ENCODE measurements at places on chromosomes 7 and 10. TPM values are rescaled to one million over a fixed set of nuclear protein-coding genes. Genes with fewer than 3 reads are reported as not detected.

GRCh38 chr7:73597978-73598782 is 19.8 kb upstream of the TBL2 start:
- H3K27me3 ChIP-seq = no peaks in the 10 kb centered on the region
- H3K27ac ChIP-seq = no peak overlapping the region
- H3K4me1 ChIP-seq = no peaks in the 10 kb centered on the region
- no peak overlapping the region for H3K4me3 ChIP-seq
- no peak for DNase-seq
- H3K36me3 ChIP-seq = no peaks in the 10 kb centered on the region

- H3K27ac ChIP-seq = no peak overlapping the region
- H3K27me3 ChIP-seq = no peaks in the 10 kb centered on the region
- DNase-seq = no peak
Measured at GRCh38 chr10:79385804-79386531, 38.7 kb downstream of the PPIF start.

DNA sequence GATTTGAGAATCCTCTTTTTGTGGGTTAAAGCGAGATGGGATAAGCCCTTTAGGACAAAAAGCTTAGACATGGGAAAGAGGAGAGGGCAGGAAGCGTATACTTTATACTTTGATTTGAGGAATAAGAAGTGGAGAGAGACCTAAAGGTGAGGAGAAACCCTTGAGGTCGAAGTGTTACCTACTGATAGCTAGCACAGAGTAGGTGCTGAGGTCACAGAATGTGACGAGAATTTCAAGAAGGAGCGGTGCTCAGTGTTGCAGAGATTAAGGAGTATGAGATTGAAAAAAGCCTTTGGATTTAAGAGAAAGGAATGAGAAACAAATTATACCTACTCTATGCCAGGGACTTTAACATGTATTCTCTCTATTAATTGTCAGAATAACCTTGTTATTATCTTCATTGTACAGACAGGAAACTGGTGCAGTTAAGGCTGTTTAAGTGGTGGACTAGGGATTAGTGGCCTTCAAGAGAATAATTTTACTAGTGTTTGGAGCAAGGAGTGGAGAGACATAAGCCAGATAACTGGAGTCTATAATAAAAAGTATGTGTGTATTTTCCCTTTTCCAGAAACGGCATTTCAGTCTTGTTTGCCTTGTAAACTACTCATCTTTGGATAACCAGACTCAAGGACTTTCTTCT is 8.8 kb downstream of the CAPZA2 start:
- peaks cover 5% of the 10 kb centered on the region for H3K4me1 ChIP-seq
- H3K4me3 ChIP-seq = no peak overlapping the region
- H3K36me3 ChIP-seq = no peaks in the 10 kb centered on the region
- H3K27me3 ChIP-seq = no peaks in the 10 kb centered on the region

GRCh38 chr7:48058990-48059389 is 23.6 kb downstream of the C7orf57 start:
- no peak for DNase-seq
- no peaks in the 10 kb centered on the region for H3K36me3 ChIP-seq
- no peaks in the 10 kb centered on the region for H3K4me1 ChIP-seq
- peaks cover 3% of the 10 kb centered on the region for H3K27me3 ChIP-seq

DNA sequence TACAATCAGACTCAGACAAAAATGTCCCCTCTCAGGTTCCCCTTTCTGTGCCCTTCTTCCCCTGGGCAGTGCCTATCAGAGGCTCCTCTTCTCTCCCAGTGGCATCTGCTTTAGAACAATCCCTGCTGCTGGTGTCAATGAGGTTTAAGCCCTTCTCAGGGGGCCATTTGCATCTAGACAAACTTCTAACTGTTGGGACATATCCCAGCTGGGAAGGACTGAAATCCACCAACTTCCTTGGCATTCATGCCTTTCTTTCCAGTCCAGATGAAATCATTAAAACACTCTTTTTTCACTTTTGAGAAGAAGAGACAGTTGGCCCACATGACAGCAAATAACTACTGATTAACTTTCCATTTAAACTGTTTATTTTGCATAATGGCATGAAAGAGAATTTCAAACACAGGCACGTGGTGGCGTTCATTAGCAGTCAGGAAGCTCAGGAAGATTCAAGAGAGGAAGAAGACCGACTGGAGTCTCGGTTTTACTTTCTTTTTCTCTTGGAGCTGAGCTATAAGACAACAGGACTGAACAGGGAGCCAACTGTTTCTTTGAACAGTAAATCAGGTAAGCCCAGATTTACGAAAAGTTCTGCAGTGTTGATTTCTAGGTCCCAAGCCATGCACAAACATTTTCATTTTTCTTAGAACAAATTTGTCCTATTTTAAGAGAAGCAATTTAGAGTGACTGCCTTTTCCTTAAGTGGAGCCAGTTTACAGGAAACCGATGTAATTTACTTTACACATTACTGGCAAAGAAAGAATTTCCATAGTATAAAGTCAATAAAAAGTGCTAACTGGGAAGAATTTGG is at the start of gene GIMAP2:
GIMAP2 (plus strand) TSS at position 488 of the 811 bp plus-strand sequence. CDS start 1,354 bp downstream, outside the sequence.
- no peaks in the 10 kb centered on the region for H3K27me3 ChIP-seq
- no peaks in the 10 kb centered on the region for H3K4me1 ChIP-seq
- H3K27ac ChIP-seq = peak within 1 kb of the TSS; percentile 75
- H3K4me3 ChIP-seq = peak within 1 kb of the TSS; percentile 45
- no peak for DNase-seq

DNA sequence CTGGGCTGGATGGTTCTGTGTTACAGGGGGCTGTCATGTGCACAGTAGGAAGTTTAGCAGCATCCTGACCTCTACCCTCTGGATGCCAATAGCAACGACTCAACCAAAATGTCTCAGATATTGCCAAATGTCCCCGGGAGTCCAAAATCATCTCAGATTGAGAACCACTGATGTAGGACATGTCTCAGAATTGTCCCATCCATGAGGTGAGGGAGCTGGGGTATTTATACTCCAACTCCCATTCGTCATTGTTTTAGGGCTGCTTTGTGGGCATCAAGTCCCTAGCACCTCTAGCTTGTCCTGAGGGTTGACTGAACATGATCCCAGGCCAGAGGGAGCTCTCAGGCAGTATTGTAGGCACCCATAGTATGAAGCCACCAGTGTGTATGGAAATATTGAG is 25.2 kb upstream of the COMTD1 start:
- no peak overlapping the region for H3K4me3 ChIP-seq
- H3K4me1 ChIP-seq = peaks cover 4% of the 10 kb centered on the region
- no peak for DNase-seq
- H3K36me3 ChIP-seq = no peaks in the 10 kb centered on the region
- H3K27me3 ChIP-seq = no peaks in the 10 kb centered on the region

The ANKRD26 gene
- polyA plus RNA-seq = 3.5 TPM

DNA sequence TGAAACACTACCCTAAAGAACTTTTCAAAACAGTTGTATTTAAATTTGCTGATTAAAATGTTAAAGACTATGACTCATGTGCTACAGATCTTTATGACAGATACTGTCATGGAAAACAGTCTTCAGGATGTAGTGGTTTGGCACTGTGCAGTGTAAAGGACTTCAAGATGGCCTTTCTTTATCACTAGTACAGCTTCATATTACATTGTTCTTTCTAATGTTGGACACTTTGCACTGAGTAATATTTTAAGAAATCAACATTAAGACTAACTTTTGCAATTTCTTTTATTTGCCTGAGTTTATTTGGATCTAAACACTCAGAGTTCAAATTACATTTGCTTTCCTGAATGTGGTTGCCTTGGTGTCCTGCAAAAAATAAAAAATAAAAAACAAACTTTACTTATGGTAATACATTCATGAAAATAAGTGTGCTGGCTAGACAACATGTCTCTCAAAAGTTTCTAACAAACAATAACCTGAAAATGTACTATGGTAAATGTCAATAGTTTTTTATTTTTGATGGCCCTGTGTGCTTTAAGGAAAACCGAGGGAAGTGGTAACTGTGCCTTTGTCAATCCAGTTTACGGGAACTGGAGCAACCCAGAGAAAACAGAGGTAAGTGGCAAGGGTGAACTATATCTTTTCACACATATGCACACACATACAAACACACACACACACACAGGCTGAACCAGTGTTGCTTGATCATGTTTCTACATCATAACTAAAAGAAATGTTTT is 85.9 kb upstream of the PLXDC2 start:
- DNase-seq = no peak
- no peaks in the 10 kb centered on the region for H3K27me3 ChIP-seq
- H3K27ac ChIP-seq = no peak overlapping the region
- H3K36me3 ChIP-seq = no peaks in the 10 kb centered on the region
- no peak overlapping the region for H3K4me3 ChIP-seq

GRCh38 chr10:127563718-127564553 is 14.8 kb downstream of the NPS start:
- no peak for DNase-seq
- H3K27ac ChIP-seq = no peak overlapping the region
- no peaks in the 10 kb centered on the region for H3K27me3 ChIP-seq
- no peak overlapping the region for H3K4me3 ChIP-seq

The ENKUR gene
- 0.33 TPM for polyA plus RNA-seq

- H3K4me1 ChIP-seq = peaks cover 17% of the 10 kb centered on the region
- DNase-seq = no peak
- no peak overlapping the region for H3K4me3 ChIP-seq
- no peaks in the 10 kb centered on the region for H3K27me3 ChIP-seq
- no peaks in the 10 kb centered on the region for H3K36me3 ChIP-seq
- H3K27ac ChIP-seq = no peak overlapping the region
Measured at GRCh38 chr7:841943-842342, 9.7 kb downstream of the SUN1 start.

DNA sequence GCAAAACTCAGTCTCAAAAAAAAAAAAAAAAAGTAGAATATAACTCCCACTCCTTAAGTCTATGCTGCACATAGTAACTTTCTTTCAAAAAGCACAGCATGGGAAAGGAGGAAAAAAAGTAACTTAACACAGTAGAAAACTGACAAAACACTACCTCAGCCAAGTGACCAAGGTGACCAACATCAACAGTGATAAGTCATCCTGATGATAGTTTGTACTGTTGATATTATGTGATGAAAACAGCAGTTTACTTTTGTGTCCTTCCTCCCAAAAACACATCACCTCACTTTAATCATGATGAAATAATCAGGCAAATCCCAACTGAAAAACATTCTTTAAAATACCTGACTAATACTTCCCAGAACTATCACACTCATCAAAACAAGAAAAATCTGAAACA is 29.3 kb upstream of the MAT1A start:
- no peak overlapping the region for H3K4me3 ChIP-seq
- no peak for DNase-seq
- H3K4me1 ChIP-seq = no peaks in the 10 kb centered on the region
- H3K36me3 ChIP-seq = no peaks in the 10 kb centered on the region
- H3K27ac ChIP-seq = no peak overlapping the region

- peak overlapping the region; percentile 40 for H3K27ac ChIP-seq
- H3K4me3 ChIP-seq = no peak overlapping the region
- no peak for DNase-seq
- peaks cover 8% of the 10 kb centered on the region for H3K4me1 ChIP-seq
Measured at GRCh38 chr7:37421861-37422500, 26.7 kb downstream of the ELMO1 start.

- DNase-seq = peak; percentile 87
- no peaks in the 10 kb centered on the region for H3K36me3 ChIP-seq
- H3K27ac ChIP-seq = peak within 1 kb of the TSS; percentile 80
- H3K4me3 ChIP-seq = peak within 1 kb of the TSS; percentile 75
- H3K27me3 ChIP-seq = no peaks in the 10 kb centered on the region
Measured at GRCh38 chr7:30771174-30771879, at the start of gene MINDY4. MINDY4 (plus strand) TSS chr7:30771417; CDS start chr7:30771494, 77 bp downstream.

The PCDH15 gene
- not detected for polyA plus RNA-seq

- H3K4me3 ChIP-seq = no peak overlapping the region
- H3K36me3 ChIP-seq = no peaks in the 10 kb centered on the region
- no peak for DNase-seq
- H3K27ac ChIP-seq = no peak overlapping the region
- H3K4me1 ChIP-seq = no peaks in the 10 kb centered on the region
Measured at GRCh38 chr7:68209486-68209885, 1212.9 kb downstream of the TYW1 start.

The C7orf57 gene
- polyA plus RNA-seq = not detected

The SHH gene
- not detected for polyA plus RNA-seq

GRCh38 chr7:106729720-106730385 is 68.9 kb upstream of the CCDC71L start:
- H3K36me3 ChIP-seq = no peaks in the 10 kb centered on the region
- H3K4me1 ChIP-seq = no peaks in the 10 kb centered on the region
- no peak overlapping the region for H3K27ac ChIP-seq
- H3K27me3 ChIP-seq = no peaks in the 10 kb centered on the region
- no peak for DNase-seq
- H3K4me3 ChIP-seq = no peak overlapping the region

Measured in ovary (tissue), 10 donors.